Kidney tubule cell (primary cell): ENCODE measurements at places on chromosomes 1 and 21.

GRCh38 chr21:25649146-25649545 lies 10.1 kb downstream of the JAM2 start:
- no peak for DNase-seq

DNA sequence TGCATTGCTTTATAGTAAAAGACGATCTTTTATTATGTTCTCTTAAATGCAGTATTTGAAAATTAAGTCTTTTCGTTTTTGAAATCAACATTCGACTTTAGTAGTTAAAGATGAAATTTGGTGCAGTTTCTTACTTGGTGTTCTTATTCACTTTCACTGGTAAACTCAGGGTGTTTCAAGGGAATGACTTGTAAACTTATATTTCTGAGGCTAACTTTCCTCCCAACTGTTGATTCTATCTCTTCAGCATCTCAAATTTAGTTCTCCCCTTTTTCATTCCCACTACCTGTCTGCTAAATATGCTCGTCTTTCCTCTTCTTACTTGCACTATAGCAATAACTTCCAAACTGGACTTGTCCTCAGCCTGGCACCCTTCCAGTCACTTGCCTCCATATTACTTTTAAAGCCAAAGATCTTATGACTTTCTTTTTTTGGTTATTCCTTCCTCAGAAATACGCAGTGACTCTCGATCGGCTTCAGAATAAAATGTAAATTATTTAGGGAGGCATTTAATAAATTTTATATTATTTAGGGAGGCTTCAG lies 988 bp downstream of the SLC35A3 start:
- DNase-seq, result peak; percentile 28

DNA sequence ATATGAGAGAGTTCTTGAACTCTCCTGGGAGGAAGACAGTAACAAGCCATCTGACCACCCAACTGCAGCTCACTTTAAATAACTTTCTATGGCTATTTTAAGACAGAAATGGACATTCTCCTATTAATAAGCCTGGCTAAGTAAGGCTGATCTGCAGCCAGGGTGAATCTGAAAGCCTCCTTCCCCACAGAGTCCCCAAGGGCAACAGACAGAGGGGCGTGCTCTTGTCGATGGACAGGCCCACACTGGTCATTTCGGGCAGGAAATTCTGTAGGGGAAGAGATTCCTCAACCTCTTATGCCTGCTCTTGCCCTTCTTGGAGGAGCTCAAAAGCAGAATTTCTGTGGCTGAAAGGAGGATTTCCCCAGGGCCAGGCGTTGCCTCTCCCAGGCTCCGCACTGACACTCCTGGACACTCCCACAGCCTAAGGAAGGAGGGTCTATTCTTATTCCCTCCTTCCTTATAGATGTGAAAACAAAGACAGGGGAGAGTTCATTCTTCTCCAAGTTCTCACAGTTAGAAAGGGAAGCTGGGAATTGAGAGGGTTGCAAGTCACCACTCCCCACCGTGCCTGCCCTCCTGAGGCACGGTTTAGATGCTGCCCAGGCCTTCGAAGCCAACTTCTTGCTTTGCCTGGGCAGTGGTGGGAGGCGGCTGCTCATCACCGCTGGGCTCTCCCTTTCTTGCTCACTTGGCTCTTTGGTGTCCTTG lies 17.9 kb upstream of the KANK4 start:
- DNase-seq, result no peak

GRCh38 chr1:152024223-152024622 lies 12.6 kb downstream of the S100A11 start:
- DNase-seq, result peak; percentile 19

DNA sequence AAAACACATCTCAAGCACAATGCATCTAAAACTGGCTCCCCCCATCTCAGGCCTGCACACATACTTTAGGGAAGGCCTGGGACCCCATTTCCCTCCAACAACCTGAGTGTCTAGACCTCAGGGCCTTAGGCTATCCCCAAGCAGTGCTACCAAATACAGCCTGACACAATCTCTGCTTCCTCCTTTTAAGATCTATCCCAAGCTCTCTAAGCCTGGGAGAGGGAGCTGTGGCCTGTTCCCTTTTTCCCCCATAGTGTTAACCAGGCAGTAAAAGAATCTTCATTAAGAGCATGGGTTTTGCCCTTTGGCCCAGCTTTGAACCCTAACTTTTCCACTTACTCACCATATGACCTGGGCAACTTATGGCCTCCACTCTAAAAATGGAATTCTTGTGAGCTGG lies 10.8 kb upstream of the COL8A2 start:
- DNase-seq, result no peak

DNA sequence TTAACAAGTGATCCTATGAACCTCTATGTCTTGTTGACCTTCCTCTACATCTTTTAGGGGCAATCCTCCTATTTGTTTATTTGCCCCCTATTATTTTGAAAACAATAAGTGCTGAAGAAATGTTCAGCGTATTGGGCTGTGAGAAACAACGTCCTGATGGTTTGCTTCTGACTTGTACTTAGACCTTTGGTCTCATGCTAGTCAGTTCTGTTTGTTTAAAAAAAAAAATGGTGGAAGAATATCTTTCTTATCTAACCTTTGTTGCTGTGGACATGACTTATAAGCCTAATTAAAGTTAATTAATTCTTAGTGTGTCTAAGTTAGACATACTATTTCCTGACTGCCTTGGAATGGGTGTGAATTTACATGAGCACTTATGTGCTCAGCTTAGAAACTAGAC lies 20.7 kb downstream of the ATP1A1 start:
- no peak for DNase-seq

DNA sequence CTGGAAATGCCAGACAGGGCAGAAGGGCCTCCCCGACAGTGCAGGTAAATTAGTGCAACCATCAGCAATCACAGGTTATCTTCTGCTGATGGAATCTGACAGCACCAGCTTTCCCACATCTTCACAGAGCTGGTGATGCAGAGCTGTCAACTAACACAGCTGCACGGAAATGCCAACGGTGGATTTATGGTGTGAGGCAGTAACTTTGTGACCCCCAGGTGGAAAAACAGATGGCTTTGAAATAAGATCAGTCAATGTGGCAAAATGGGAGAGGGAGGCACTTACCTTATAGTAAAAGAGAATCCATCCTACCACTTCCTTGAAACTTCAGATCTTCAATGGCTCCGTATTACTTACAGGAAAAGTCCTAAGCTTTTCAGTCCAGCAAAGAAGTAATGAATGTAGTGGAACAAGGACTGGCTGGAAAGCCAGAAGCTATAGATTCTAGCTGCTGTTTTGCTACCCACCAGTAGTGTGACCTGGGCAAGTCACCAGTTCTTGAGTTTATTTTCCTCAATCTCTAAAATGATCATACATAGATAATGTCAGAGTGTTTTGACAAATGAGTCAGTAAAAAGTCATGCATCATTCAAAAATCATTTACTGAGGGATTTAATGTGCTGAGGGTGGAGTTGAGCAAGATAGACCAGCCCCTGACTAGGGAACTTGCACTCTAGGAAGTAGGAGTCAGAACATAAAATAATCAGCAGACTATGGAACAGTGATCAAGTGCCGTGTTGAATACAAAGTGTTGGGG lies 245.7 kb upstream of the JUN start:
- peak; percentile 80 for DNase-seq

DNA sequence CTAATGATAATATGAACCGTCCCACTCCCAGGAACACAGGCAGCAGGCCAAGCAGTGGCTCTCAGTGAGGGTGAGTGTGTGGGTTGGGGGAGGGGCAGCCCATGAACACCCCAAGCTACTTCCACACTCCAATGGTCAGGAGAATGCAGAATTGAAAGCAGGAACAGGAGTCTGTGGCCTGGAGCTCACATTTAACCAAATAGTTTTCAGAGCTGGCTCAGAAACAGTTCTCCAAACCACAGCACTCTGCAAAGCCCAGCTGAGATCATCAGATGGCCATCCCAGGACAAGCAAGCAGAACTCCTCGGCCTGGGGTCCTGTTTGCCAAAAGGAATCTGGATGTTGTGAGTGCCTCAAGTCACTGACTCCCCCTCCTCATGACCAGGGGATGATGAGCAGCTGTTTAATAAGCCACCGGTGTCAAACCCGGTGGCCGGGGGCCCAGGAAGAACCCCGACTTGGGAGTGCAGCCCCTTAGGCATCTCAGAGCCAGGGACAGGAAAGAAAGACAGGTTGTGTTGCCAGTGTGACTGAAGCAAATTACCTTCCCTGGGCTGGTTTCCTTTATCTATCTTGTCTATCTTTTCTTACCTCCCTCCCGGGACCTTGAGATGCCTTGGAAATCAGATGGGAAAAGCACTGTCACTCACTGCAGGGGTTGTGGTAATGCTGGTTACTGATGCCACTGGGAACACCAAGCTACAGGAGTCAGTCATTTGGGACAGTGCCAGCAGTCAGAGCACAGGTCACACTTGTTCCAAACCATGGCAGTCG lies 20.4 kb downstream of the DEGS1 start:
- peak; percentile 98 for DNase-seq

- DNase-seq, result no peak
Observed at GRCh38 chr1:154758346-154758745, 111.7 kb downstream of the KCNN3 start.

- no peak for DNase-seq
Observed at GRCh38 chr1:204714861-204715511, 29.4 kb upstream of the LRRN2 start.

DNA sequence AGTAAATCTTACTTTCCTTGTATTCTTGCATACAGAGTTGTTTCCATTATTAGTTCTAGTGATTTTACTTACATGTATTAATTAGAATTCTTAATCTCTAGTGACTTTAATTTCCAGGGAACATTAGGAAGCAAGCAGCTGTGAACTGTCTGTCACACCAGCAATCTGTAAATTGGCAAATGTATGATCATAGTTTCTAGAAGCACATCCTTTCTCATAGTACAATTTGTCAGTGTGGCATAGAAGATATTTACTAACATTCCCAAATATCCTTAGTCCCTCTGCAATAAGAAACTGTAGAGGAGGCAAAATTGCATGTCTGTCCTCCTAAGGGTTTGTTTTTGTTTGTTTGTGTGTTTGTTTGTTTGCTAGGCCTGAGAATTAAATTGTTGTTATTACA lies 17.0 kb upstream of the FMO1 start:
- no peak for DNase-seq

DNA sequence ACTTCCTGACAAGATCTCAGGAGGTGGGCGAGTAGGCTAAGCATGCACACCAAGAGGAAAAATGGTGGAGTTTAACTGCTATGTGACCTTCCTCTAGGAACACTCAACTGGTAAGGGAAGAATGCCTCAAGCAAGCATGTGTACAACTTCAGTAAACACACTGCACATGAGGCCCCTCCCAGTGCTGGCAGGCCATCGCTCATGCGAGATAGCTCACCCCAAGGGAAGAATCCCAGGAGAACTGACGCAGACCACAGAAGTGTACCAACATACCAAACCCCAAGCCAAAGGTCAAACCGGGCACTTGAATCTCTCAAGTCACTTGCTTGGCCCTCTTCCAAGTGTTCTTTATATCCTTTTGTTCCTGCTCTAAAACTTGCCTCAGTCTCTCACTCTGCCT lies 40.5 kb upstream of the GALNT2 start:
- DNase-seq, result peak; percentile 12

DNA sequence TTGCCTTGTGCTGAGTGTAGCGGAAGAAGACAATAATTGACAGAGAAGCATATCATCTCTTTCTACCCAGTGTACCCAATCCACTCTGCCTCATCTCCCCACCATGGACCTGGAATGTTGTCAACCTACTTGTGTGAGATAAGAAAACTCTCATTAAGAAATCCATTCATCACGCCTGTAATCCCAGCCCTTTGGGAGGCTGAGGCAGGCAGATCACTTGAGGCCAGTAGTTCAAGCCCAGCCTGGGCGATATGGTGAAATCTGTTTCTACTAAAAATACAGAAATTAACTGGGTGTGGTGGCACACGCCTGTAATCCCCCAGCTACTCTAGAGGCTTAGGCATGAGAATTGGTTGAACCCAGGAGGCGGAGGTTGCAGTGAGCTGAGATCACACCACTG lies 209.6 kb downstream of the PBX1 start:
- DNase-seq, result no peak

DNA sequence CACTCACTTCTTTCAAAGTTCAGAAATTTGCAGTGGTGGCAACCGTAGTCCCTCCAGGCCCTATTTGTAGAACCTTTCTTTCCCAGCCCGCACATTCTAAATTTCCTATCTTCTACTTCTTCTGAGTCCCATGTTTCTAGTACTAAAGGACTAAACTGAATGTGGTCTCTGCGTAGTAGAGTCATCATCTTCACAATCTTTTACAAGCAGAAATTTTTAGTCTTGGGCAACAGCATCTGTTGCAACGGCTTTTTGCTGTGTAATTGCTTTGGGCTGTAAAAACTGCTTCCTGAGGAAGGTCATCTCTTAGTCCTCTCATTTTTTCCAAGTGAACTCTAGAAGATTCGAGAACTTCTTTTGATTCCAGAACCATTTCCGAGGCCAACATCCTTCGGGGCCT lies 23.9 kb downstream of the VAV3 start:
- DNase-seq, result no peak

- peak; percentile 33 for DNase-seq
Observed at GRCh38 chr1:41935226-41935625, 16.5 kb upstream of the HIVEP3 start.

GRCh38 chr1:113784104-113784779 lies 25.0 kb upstream of the PHTF1 start:
- peak; percentile 53 for DNase-seq

DNA sequence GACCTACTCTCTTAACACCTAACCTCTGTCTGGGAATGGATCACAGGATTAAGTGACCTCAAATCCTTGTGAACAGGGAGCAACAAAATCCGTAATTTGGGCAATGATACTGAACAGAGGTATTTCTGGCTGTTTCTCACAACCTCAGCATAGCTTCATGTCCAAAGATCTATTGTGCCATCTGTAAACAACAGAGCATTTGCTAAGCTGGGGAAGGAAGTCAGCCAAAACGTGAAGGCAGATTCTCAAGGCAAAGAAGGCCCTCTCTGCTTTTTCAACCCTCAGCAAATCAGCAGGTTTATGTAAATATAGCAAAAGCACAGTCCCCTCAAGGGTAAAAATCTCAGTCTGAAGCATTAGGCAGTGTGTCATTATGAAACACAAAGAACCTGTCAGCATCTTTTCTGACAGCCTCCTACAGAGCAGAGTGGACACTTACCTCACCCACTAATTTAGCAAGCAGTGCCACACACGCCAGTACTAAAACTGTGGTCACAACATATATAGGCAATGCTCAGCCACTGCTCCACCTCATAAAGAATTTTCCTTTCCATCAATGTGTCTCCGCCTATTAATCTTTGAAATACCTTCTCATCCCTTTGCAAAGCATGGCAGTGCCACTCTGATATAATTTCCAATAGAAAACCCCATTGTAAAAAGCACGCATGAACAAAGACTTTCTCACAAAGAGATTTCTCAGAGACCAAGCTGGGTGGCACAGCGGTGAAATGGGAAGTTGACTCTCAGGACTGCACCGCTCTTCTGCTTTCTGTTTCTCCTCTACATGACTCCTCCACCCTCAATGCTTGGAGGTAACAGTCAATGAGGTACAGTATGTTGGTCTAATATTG lies 188.0 kb downstream of the RERE start:
- no peak for DNase-seq

DNA sequence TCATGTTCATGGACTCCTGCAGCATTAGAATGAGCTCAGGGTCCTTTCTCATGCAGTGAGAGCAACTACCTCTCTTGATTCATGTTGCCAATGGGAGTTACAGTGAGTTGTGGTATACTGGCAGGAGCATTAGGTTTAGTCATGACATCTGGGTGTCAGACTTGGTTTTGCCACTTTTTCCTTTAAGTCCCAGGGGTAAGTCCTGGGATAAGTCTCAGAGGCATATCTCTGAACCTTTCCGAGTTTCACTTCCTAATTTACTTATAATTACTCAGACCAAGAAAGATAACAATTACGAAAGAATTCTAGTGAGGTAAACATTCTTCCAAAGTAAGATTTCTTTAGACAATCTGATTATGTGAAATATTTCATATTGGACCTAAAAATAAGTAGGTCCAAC lies 606.0 kb downstream of the SMYD3 start:
- DNase-seq, result no peak
